ENCODE measurements at places on chromosomes 7 and 10. TPM values are rescaled to one million over a fixed set of nuclear protein-coding genes. Genes with fewer than 3 reads are reported as not detected.

The LIPK gene
- not detected for total RNA-seq

The TUBAL3 gene
- total RNA-seq: not detected

The TMEM130 gene
- 22.6 TPM for total RNA-seq

The FFAR4 gene
- 1.2 TPM for total RNA-seq

The SCIN gene
- total RNA-seq: 9.9 TPM

The TSPAN12 gene
- total RNA-seq: 16.8 TPM

The SHOC2 gene
- 142 TPM for total RNA-seq

The INPP5A gene
- total RNA-seq: 84.0 TPM

The SPAG6 gene
- total RNA-seq: 11.1 TPM

The CYP3A7 gene
- total RNA-seq: not detected

The SLC16A12 gene
- 3.9 TPM for total RNA-seq

The NEUROG3 gene
- not detected for total RNA-seq

The XRCC2 gene
- 4.6 TPM for total RNA-seq

The CCDC146 gene
- total RNA-seq: 19.1 TPM

The CALML3 gene
- 0.69 TPM for total RNA-seq

The LRRC17 gene
- 33.2 TPM for total RNA-seq

The DGKB gene
- total RNA-seq: 45.2 TPM

The CYP2C18 gene
- 0.23 TPM for total RNA-seq

The WEE2 gene
- total RNA-seq: 0.23 TPM

The PTF1A gene
- total RNA-seq: not detected

The BAMBI gene
- total RNA-seq: 10.4 TPM

The FKBP6 gene
- not detected for total RNA-seq

The GJD4 gene
- 0.23 TPM for total RNA-seq

Data from diencephalon (tissue), 1 donor.